ENCODE measurements at places on chromosomes 6 and 20. TPM values are rescaled to one million over a fixed set of nuclear protein-coding genes. Genes with fewer than 3 reads are reported as not detected.

DNA sequence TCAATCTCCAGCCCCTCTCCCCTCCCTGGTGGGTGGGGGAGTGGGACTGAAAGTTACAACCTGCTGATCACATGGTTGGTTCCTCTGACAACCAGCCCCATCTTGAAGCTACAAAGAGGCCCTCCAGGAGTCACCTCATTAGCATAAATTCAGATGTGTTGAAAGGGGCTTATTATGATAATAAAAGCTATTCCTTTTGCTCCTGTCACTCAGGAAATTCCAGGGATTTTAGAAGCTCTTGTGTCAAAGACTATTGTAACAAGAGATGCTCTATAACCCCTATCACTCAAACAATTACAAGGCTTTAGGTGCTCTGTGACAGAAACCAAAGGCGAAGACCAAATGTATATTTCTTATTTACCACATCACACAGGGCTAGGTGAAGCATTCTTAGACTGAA is 30.1 kb upstream of the MBOAT1 start:
- DNase-seq = no peak

GRCh38 chr6:113879186-113880096 is 22.3 kb downstream of the MARCKS start:
- DNase-seq = peak; percentile 81

DNA sequence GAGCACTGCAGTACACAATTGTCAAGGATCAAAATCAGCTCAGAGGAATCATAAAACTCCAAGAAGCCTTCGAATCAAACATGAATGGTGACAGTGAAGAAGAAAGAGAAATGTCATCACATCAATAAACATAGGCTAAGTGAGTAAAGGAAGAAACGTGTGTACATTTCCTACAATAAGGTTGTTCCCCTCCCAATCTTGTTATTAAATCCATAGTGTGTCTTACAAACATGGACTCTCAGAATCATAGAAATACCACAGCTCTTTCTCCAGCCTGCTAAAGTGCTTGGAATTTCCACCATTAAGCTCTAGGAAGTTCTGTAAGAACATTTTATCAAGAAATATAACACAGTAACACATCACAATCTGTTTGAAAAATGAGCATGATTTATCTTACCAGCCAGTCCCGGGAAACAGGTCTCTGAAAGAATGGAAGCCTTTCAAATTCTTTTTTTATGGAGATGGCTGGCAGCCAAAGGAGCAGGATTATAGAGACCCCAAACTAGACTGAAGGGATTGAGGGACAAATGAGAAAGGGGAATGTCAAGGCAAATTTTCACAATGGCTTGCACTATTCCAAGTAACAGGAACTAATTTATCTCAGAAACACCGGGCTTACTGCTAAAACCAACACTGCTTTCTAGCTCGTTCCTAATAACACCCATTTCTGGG is 4.5 kb upstream of the TNFAIP3 start:
- no peak for DNase-seq

DNA sequence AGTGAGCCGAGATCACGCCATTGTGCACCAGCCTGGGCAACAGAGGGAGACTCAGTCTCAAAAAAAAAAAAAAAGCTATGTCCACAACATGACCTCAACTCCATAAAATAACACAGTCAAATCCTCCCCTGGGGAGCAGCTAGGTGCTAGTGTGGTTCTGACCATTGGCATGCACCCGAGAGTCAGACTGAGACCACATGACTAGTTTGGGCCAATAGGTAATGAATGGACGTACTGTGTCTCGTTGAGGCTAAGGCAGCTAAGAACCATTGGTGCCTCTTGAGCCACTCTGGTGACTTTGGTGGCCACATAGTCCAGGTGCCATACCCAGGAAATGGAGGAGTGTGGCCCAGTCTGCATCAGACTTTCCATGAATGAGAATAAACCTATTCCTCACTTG is 40.3 kb downstream of the ATP9A start:
- DNase-seq = no peak

The ZSCAN12 gene
- 4.0 TPM for total RNA-seq

- no peak for DNase-seq
These were observed 312.6 kb upstream of the ID4 start for GRCh38 chr6:19524366-19525186.

The OOEP gene
- not detected for total RNA-seq

DNA sequence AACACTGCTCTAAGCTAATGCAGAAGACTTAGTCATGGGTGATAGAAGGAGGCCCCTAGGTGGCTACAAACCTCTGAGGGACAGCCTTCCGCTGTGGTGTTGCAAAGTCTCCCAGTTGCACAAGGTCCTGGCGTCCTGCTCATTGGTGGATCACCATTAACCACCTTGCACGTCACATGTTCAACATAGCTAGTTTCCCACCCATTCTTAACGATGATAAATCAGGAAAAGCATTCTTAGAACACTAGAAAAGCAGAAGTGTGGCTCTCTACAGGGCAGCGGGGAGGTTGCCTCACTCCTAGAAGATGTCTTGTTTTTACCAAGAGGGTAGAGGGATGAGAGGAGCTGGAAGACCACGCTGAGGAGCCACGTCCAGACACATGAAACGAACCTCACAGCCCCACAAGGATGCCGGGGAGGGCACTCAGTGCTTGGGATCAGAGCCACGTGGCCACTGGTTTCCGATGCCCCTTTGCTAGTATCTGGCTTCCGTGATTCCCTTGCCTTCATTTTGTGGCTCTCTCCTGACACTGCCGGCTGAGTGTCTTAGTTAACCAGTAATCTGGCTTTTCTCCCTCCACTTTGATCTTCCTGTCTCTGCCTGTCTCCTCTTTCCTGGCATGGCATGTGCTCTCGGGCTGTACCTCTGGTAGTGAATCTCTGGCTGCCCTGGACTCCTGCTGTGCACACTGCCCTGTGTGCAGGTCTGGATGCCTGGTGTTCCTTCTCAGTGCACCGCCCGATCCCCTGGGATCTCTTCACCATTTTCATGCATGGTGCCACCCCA is 91.4 kb upstream of the NEDD9 start:
- DNase-seq = no peak

The PLEKHG1 gene
- total RNA-seq = under 0.01 TPM

The NKAPL gene
- total RNA-seq = not detected

The ARG1 gene
- total RNA-seq = not detected
